ENCODE measurements at places on chromosomes 5 and 9. TPM values are rescaled to one million over a fixed set of nuclear protein-coding genes. Genes with fewer than 3 reads are reported as not detected.

- DNase-seq, result no peak
Measured at GRCh38 chr9:121686930-121687541, 35.6 kb downstream of the DAB2IP start.

GRCh38 chr9:133264235-133264764 lies 10.7 kb downstream of the ABO start:
- DNase-seq, result no peak

GRCh38 chr5:173782671-173783101 lies 105.5 kb upstream of the CPEB4 start:
- DNase-seq, result no peak

GRCh38 chr9:125854553-125855275 lies 107.5 kb downstream of the PBX3 start:
- no peak for DNase-seq

DNA sequence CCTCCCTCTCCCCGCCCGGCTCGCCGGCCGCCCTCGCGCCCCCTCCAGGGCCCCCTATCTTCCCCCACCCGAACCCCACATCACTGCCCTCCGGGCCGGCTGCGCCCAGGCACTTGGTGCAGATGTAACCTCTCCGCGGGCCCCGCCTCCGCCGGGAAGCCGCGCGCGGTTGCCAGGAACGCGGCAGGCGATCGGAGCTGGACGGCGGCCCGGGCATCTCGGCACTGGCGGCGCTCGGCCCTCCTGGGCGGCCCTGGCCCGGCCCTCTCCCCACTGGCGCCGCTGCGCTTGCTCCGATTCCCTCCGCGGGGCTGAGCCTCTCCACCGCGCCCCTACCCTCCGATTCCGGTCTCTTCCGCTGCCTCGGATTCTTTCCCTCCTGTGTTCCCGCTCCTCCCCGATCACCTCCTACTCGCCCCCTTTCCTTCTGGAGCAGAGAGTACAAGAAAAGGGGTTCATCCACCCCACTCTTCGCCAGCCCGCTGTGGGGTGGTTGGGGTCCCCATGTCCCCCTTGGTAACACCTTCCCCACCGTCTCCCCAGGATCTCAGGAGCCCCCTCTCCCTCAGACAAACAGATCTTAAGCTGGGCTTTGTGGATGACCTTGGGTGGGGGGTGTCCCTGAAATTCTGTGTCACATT lies 70.6 kb downstream of the C9orf50 start:
- no peak for DNase-seq

DNA sequence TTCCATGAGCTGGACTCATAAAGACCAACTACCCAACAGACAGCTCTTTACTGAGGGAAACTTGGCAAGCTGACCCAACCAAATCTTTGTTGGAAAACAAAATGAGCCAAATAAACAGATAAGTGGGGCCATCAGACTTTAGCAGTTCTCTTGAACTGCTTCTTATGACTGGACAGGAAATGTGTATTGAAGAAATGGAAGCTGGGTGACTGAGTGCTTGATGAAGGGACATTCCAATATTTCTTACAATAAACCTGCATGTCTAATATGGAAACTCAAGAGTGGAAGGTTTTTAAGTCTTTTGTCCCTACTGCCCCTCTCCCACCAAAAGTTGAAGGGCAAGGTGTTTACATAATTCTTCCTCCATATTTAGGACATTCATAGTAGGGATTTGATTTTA lies 218.8 kb upstream of the NR4A3 start:
- DNase-seq, result no peak

GRCh38 chr5:68464424-68464823 lies 248.9 kb downstream of the PIK3R1 start:
- no peak for DNase-seq

DNA sequence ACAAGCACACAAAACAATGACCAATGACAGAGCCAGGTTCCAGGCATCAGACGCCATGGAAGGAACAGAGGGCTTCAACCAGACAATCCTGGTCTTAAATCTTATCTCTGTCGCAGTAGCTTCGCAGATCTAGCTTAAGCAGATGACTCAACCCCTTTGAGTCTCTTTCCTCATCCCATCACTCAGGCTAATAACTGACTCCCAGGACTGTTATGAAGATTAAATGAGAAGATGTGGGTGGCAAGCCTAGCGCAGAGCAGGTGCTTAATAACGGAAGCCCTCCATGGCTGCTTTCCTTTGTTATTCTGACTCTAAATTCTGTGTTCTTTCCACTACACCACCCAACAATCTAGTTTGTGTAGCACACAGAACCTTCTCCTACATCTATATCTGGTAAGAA lies 110.9 kb downstream of the SLC24A2 start:
- no peak for DNase-seq

DNA sequence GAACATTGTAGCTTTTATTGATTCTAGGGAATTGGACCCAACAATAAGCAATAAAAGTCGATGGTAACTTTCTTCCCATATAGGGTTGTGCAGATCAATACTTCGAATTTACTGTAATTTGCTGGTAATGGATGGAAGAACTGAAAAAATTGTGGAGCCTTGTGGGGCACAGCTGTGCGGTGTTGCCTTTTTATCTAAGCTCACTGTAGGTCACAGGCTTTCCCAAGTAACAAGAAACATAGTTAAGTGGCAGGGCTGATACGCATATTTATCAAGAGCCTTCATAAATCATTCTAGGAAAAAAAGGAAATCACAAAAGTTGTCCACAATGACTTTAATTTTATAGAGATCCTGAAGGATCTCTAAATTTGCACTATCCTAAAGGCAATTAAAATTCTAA lies 292.9 kb downstream of the MAST4 start:
- no peak for DNase-seq

GRCh38 chr9:114373960-114374730 lies 13.6 kb downstream of the AKNA start:
- DNase-seq, result no peak

GRCh38 chr9:37040508-37041127 lies 6.5 kb upstream of the PAX5 start:
- no peak for DNase-seq

GRCh38 chr5:143896966-143897365 lies 85.0 kb downstream of the HMHB1 start:
- no peak for DNase-seq

DNA sequence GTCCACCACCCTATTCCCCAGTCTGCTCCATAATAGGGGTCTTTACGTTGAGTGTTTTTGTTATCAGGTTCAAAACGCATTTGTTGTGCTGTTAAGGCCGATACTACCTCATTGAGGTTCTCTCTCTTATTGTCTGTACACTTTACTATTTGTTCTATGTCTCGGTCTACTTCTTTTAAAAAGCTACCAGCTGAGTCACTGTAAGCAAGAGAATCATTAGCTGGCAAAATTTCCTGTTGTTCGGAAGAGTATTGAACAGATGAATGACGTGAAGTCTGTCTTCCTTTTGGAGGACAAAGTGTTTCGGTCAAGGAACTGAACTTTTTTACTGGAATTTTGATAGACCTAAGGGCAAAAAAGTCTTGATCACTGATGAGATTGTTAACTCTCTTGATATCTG lies 10.3 kb downstream of the LYSMD3 start:
- DNase-seq, result no peak

- DNase-seq, result no peak
Measured at GRCh38 chr9:14379280-14379679, 65.3 kb upstream of the NFIB start.

DNA sequence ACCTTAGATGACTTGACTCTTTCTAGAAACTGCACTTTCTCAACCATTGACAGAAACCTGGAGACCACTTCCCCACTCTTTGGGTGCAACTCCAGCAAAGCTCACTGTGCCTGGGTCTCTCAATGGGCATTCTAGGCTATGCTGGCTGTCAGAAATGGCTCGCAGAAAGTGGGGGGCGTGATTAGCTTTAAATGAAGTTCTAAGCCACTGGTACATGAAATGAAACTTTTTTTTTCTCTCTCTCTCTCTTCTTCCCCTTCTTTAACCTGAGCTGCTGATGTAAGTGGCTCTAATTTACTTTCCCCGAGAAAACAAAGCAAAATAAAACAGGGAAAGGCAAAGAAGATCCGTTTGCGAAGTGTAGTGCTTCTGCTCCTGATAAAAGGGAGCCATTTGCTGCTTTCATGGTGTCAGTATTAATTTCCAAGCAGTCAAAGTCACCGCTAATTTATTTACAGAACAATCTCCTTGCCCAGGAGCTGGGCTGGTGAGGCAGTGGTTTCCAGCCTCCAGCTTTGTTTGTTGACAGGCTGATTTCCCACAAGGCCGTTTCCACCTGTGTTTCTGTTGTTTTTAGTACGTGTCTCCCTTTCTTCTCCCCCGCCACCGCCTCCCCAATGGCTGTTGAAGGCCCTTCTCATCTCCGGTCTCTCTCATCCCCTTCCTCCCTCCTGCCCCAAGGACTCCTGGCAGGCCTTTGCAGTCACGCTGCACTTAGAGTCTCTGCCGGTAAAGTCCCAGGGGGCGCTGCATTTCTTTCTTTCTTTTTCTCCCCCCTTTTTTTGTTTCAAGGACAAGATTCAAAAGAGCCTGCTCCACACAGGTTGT lies 422.9 kb downstream of the EBF1 start:
- no peak for DNase-seq

DNA sequence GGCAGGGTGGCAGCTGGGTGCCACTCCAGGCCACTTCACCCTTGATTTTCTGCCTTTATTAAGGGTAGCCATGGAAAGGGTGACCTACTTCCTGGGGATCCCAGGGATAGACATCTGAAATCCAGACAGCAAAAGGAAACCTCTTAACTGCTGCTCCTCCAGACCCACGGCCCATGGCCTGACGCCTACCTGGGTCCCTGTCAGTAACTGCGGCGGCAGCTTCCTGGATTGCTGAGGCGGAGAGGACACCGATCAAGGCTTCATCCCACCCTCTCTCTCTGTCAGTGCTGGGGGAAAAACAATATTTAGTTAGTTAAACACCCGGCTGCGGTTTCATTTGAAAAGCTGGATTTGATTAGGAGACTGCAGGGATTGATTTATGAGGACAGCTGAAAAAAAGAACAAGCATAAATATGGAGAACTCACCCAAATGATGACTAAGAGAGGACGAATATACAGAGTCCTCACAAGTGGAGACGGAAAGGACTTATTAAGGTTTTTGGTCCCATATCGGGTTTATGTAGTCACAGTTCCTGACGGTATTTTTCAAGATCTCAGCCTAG lies 158.7 kb upstream of the KLF4 start:
- DNase-seq, result no peak

DNA sequence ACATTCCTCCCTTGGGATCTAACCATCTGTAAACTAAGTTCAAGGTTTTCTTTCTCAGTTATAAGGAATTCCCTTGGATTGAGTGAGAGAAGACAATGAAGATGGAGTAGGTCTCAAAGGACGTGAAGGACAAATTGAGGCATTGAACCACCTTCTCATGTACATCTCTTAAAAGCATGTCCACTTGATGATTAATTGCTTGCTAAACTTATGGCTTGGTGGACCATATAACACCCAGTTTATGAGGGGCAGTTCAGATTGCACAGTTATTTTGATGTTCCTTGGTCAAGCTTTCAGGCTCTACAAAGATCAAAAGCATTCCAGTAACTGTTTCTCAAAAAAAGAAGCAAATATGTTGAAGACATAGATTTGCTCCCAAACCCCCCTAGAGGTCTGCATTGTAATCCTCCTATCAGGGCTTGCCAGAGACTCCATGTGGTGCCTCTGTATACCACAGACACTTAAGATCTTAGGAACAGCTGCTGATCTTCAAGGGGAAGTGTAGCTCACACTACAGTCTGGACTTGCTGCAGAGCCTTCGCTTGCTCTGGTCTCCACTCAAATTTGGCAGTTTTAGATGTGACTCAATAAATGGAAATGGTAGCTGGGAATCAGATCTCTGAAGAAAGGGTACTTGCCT lies 56.9 kb upstream of the ALDH1A1 start:
- no peak for DNase-seq

- no peak for DNase-seq
Measured at GRCh38 chr9:37531699-37532098, 44.5 kb downstream of the FBXO10 start.

The GDF9 gene
- 1.3 TPM for polyA plus RNA-seq

The SPATA31E1 gene
- not detected for polyA plus RNA-seq

The ADRB2 gene
- 0.11 TPM for polyA plus RNA-seq

The ARHGEF37 gene
- 4.3 TPM for polyA plus RNA-seq

The STK10 gene
- polyA plus RNA-seq, result 15.7 TPM

The NRARP gene
- polyA plus RNA-seq, result 9.0 TPM

The GPX3 gene
- 891 TPM for polyA plus RNA-seq

The WNT8A gene
- polyA plus RNA-seq, result not detected

The SLCO6A1 gene
- polyA plus RNA-seq, result 0.11 TPM
